Esophagus mucosa (tissue), 1 donor: ENCODE measurements at places on chromosomes 2 and 18. TPM values are rescaled to one million over a fixed set of nuclear protein-coding genes. Genes with fewer than 3 reads are reported as not detected.

GRCh38 chr2:239202836-239203235 lies 198.0 kb downstream of the HDAC4 start:
- peak; percentile 45 for ATAC-seq

DNA sequence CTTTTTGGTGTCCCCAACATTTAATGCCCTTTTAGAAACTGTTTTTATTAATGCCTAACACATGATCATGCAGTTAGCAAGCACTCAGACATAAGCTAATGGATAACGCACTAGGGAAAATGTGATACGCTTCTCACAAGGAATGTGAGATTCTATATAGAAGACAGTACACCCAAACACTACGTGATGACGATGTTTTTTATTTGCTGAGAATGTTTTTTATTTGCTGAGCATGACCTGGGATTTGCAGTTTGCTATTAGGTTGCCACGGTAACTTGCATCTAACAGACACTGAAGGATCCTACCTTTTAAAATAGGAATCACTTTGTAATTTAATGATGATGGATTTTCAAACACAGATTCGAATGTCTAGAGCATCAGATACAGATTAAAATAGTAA lies 4.9 kb downstream of the SMC6 start:
- ATAC-seq: no peak

DNA sequence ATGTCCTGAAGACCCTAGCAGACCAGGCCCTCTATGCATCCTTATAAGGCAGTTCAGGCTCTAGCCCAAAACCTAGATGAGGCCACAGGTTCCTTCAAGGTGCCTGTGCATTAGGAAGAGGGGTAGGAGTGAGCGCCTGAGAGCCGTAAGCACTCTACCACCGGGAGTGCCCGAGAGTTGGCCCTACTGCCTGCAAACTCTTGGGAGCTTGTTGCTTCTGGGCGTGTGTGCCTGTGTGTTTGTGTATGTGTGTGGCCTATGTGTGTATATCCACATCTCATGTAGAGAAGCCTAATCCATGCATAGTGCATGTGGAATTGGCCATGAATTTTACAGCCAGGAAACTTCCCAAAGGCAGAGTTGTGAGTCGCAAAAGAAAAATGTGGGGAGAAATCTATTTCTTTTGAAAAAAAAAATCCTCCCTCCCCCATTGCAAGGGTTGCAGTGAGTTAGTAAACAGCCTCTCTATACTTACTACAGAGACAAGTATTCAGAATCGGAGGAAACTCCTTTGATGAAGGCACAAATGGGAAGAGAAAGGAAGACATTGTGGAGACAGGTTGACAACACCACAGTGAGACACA lies 96.8 kb downstream of the ADD2 start:
- ATAC-seq: no peak

DNA sequence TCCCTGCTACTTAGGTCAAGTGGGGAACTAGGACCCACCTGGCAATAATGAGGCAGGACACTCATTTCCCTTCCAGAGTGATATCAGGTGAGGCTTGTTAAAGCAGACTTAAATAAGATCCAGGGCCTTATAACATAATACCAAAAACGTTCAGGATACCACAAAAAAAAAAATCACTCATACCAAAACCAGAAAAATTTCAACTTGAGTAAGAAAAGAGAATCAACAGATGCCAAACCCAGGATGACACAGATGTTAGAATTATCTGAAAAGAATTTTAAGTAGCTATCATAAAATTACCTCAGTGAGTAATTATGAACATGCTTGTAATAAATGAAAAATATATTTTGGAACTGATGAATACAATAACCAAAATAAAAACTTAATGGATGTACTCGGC lies 255.6 kb upstream of the OSR1 start:
- no peak for ATAC-seq

The ARHGAP15 gene
- total RNA-seq: 2.6 TPM

The COL4A4 gene
- 0.24 TPM for total RNA-seq
